ENCODE measurements at places on chromosomes 4 and X.

GRCh38 chr4:156981262-156981769 is 9.7 kb upstream of the PDGFC start:
- DNase-seq, result no peak

DNA sequence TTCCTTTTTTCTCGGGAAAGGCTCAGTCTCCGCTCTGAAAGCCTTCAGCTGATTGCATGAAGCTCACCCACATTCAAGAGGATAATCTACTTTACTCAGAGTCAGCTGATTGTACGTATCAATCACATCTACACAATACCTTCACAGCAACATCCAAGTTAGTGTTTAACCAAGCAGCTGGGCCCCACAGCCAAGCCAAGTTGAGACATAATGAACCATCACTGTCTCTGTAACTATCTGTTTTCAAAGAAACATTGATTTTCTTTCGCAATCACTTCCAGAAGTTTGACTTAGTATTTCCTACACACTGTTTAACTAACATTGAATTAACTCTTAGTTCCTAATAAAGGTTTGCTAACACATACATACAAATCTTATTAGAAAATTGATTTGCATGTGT is 40.3 kb downstream of the RWDD4 start:
- DNase-seq, result no peak

DNA sequence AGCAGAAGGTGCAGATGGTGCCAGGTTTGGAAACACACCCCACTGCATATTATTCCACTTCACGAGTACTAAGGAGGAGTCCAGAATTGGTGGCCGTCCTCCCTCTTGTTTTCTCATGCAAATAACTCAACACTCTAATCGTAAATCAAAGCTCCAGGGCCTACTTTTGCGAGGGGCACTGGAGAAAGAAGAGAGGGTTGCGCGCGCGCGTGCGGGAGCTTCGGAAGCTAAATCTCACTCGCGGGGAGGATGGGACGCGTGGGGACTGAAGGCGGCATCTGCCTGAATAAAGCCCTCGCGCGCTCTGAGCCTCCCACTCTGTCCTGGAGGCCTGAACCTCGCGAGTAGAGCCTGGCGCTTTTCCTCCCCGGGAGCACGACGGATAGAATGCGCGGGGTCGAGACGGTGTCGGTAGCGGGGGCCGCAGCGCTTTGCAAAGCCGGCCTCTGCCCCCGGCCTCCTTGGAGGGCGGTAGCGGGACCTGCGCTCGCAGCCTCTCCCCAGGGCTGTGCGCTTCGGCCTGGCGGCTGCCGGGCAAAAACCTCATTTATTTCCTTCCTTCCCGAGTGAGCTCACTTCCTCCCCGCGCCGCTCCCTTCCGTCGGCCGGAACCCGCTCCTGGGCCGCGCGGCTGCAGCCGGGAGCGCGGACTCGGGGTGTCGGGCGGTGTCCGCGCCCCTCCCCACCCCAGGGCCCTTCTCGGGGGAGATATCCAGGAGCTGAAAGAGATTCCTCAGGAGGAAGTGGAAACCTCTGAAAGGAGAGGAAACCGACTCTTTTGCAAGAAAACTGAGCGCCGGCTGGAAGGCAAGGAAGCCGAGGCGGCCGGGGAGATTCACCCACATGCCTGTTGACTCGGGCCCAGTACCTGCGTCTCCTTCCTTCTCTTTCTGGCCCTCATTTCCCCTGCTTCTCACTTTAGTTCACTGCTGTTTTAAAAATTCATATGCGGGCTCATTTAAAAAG is 20.7 kb downstream of the HAND2 start:
- DNase-seq, result no peak

DNA sequence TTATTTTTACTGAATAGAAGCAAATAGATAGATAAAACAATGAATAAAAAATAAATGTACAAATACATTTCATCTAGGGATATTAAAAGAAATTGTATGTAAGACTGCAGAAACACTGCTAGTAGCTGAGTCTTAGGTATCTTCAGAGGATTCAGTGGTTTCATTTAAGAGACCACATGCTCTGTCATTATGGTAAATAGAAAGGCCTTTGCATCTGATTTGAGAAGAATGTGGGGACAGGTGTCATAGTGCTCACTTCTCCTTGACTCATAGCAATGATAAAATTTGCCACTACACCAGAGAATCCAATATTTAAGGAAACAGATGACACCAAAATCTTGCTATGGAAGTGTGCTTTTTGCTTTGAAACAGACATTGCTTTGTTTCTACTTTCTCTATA is 59.8 kb upstream of the PPP1R2C start:
- peak; percentile 0 for DNase-seq

GRCh38 chr4:162011089-162011488 is 152.7 kb downstream of the FSTL5 start:
- DNase-seq, result no peak

GRCh38 chr4:13316354-13316753 is 167.8 kb downstream of the RAB28 start:
- DNase-seq, result no peak

GRCh38 chr4:98470831-98471230 is 187.6 kb downstream of the TSPAN5 start:
- DNase-seq, result no peak

DNA sequence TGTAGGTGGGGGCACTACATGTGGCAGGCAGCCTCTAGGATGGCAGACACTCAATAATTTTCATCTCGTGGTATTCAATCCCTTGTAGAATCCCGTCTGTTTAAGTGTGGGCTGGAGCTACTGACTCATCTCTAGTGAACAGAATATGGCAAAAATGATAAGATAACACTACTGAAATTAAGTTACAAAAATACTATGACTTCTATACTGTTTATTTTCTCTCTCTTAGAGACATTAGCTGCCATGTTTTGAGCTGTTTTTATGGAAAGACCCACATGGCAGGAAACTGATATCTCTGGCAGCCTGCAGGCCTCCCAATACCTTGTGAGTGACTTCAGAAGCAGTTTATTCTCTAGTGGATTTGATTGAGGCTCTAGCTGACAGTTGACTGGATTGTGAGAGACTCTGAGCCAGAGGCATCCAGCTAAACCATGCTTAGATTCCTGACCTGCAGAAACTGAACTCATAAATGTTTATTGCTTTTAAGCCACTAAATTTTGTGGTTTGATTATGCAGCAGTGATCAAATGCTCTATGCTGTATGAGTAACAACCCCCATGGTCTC is 298.8 kb upstream of the CTSO start:
- DNase-seq, result no peak

DNA sequence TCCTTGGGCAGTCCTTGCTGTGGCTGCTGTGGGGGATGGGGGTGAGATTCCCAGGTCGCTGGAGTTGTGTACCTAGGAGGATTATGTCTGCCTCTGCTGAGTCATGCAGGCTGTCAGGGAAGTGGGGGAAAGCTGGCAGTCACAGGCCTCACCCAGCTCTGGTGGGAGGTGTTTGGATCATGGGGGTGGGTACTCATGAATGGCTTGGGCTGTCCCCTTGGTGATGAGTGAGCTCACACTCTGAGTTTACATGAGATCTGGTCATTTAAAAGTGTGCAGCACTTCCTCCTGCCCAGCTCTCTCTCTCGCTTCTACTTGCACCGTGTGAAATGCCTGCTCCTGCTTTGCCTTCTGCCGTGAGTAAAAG is 24.6 kb upstream of the PDLIM3 start:
- DNase-seq, result no peak

GRCh38 chr4:56388306-56388705 is 1.0 kb upstream of the AASDH start:
- no peak for DNase-seq

GRCh38 chrX:9464435-9465371 is at the start of gene TBL1X:
TSS of gene TBL1X (plus strand) at chrX:9465058. CDS start at chrX:9653587, 188,529 bp downstream.
- DNase-seq, result no peak

DNA sequence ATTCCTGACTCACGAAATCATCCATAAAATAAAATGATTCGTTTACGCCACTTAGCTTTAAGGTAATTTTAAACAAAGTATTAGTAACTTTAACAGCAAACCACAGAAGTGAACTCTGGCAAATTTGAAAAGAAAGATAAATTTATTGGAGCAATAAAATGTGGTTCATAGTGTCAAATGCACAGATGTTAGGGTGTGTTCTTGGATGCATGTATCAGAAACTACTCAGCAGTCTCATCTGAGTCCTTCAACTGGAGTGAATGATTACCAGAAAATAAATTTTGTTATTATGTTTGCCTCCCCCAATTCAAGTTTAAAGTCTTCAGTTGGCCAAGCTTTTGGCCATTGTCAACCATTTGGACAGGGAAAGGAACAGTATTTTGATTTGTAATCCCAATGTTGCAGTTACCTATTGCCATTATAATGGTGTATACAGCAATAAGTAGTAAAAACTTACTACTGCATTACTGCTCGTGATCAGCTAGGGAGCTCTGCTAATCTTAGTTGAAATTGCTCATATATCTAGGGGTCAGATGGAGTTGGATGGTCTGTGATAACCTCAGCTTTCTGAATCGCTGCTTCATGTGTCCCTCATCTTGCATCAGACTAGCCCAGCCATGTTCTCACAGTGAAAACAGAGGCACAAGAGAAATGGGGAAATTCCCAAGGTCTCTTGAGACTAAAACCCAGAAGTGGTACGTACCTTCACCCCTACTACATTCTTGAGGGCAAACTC is 254.6 kb upstream of the KCNIP4 start:
- DNase-seq, result no peak

- no peak for DNase-seq
Observed at GRCh38 chr4:113834298-113834697, 72.8 kb upstream of the CAMK2D start.

GRCh38 chrX:21798677-21799219 is 40.7 kb upstream of the MBTPS2 start:
- DNase-seq, result peak; percentile 0

- no peak for DNase-seq
Observed at GRCh38 chr4:105546086-105546485, 6.3 kb upstream of the ARHGEF38 start.

GRCh38 chr4:11542952-11543351 is 114.3 kb upstream of the HS3ST1 start:
- no peak for DNase-seq

DNA sequence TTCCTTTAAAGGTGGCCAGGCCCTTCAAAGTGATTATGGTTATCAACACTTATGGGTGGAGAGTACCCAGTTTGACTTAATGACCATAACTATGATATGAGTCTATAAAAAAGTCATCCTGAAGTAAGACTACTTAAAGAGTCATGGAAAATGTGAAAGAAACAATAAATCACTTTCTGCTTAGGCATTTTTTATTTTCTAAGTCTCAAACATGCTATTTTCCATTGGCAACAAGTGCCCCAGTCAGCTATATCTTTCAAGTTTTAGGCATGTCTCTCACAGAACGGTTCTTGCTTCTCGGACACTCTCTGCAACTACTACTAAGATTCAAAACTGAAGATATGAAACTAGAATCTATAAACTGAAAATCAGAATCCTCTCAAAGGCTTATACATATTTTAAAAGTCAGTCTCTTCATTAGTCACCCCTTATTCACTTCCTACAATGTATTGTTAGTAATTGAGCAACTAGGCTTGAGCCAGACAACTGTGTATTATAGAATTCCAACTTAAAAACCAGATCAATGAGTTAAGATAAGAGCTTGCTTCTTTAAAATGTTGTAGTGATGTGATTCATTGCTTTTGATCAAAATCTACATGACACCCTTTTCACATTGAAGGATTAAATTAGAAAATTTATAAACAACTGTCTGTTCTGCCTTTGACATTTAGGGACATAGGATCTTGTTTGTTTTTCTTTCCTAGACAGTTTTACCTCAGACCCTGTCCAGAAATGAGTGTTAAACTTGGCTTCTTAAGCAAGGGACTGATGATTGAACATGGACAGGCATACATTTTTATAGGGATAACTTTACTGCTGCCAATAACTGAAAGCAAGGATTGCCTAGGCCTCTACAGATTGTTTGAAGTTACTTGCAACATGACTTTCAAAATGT is 2.9 kb downstream of the ANTXR2 start:
- DNase-seq, result no peak

Data from GM18507 (cell line).